ENCODE measurements at places on chromosomes 1 and 21. TPM values are rescaled to one million over a fixed set of nuclear protein-coding genes. Genes with fewer than 3 reads are reported as not detected.

Gene UBE2U
- 0.85 TPM for total RNA-seq

GRCh38 chr21:45938811-45939520, 42.6 kb upstream of the COL6A1 start:
- DNase-seq, result no peak

Gene PRRC2C
- 45.8 TPM for total RNA-seq

- DNase-seq, result peak; percentile 64
These were observed 36.4 kb upstream of the HHAT start for GRCh38 chr1:210292231-210292871.

DNA sequence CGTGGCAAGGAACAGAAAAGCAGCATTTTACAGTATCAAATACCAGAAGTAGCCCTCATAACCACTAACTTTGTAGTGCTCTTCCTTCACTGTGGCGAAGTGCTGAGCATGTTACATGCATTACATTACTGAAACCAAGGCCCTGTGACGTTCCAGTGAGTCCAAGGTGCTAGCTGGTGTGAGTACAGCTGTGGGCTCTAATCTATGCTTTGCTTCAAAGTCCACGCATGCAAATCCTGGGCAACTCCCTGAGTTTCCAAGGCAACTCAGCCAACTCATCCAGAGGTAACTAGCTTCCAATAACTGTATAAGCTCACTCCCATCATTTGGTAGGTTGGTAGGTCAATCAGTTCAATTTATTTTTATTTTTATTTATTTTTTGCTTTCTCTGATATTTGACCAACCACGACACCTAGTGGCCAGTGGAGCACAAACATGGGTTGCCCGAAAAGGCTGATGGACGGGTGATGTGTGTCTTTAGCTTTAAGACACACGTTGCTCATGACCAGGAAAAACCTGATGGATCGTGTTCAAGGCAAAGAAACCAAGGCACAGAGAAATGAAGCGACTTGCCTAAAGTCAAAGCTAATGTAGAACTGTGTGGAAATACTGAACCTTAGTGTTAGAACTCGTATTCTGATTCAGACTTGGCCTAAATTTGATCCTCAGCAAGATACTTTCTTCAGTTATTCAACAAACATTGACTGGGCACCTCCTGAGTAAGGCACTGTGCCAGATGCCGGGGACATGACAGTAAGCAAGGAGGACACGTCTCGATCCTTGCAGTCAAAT, 73.0 kb downstream of the GNG12 start:
- peak; percentile 31 for DNase-seq

- DNase-seq, result no peak
These were observed 6.2 kb upstream of the LBR start for GRCh38 chr1:225434046-225434445.

- no peak for DNase-seq
These were observed 463 bp upstream of the PRRC2C start for GRCh38 chr1:171484760-171485374.

Gene SLC1A7
- 0.44 TPM for total RNA-seq

Gene LCE1A
- not detected for total RNA-seq

DNA sequence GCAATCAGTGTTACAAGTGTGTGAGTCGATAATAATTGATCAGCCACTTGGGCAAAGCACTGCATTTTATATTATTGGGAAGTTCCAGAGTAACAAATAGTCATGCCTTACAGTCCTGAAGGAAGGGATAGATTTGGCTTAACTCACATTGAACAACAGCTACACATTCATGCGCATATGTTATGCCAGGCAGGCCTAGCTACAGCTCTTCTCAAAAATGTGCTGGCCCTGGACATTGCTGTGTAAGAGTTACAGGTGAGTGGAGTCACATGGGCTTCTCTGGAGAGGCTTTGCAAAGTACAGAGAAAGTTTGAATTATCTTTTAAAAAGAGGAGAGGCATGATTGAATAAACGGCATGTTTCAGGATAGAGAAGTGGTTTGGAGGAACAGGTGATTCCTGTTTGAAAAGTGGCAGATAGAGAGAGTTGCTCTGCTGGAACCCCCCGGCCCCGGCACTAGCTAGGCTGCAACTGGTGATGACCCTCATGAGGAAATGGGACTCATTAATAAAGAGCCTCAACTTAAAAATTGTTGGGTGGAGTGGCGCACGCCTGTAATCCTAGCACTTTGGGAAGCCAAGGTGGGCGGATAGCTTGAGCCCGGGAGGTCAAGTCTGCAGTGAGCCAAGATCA, 200.6 kb downstream of the CRB1 start:
- no peak for DNase-seq

Gene LORICRIN
- total RNA-seq, result not detected

DNA sequence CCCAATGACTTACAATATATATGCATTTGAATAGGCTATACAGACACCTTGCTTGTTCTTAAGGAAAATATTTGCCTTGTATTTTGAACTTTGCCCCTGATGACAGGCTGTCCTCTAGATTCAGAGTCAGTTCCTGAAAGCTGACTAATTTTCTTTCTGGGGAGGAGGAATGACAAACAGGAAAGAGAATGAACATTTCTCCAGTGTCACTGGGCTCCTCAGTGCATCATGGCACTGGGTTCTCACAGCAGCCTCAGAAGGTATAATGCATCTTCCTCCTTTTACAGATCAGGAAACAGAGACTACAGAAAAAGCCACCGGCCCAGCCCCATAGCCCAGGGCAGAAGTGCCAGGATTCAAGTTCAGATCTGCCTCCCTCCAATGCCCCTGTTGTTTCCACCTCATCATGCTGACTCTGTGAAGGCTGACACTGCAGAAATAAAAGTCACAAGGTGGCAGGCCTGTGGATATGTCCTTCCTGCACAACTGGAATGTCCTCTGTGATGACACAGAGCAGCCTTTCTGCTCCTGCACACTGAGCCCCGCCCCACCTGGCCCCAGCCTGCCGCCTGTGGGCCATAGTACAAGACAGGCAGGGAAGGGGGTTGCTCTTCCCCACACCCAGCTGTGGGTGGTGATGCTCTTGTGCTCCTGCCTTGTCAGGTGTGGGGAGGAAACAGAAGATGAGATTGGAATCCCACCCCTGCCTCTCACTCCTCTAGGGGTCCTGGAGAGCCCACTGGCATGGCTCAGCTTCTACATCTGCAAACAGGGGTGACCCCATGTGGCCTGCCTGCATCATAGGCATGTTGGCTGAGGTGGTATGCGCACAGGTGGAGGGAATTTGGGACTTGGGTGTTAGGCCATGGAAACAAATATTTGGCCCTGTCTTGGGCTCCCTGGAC, 6.4 kb downstream of the TTC22 start:
- DNase-seq, result no peak

Gene RSPH1
- total RNA-seq, result not detected

Gene NECTIN4
- total RNA-seq, result not detected

Gene CASQ2
- 1,110 TPM for total RNA-seq

Gene FAM229A
- total RNA-seq, result 2.1 TPM

GRCh38 chr21:29288239-29288638, 10.5 kb upstream of the BACH1 start:
- DNase-seq, result no peak

DNA sequence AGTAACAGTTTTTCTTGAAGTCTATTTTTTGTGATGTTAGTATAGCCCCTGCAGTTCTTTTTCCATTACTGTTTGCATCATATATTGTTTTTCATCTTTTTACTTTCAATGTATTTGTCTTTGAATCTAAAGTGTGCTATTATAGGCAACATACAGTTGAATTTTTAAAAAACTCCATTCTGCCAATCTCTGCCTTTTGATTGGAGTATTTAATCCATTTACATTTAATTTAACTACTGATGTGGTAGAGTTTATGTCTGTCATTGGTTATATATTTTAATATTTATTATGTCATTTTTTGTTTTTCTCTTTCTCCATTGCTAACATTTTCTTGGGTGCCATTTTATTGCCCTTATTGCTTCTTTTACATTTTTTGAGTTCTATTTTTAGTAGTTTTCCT, 296.3 kb downstream of the HMCN1 start:
- no peak for DNase-seq

Gene CDA
- total RNA-seq, result 2.0 TPM

GRCh38 chr21:39422527-39423241, 22.9 kb downstream of the LCA5L start:
- no peak for DNase-seq

Gene NBPF3
- total RNA-seq, result 5.1 TPM

DNA sequence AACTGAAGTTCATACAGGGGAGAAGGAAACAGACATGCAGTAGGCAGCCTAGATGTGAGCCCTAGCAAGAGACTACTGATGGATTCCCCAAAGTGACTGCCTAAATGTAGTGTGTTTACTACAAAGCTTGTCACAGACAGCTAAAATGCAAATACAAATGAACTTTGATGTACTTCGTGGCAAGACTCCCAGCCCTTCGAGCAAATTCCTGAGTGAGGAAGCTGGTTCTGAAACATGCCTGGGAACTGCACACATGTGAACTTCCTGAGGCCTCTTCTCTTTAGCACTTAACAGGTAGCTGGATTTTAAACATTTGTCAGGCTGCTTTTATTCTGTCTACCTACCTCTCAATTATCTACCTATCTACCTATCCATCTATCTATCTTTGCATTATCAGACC, 6.7 kb upstream of the IRF2BP2 start:
- no peak for DNase-seq

DNA sequence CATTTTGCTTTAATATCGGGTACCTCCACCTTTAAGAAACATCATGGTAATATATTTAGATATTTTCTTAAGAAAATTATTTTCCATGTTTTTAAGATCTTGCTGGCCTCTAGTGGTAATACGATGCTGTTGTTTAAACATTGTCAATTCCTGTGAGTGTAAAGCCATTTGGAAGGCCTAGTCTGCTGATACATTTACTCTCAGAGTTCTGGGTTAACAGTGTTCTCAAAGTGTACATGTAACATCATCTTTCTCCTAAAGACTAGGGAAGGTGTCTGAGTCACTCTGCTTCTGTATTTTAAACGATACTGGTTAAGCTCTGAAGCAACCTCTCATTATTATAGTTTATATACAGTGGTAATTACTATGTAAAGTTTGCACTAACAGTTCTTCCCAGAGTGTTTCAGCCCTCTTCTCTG, 189.1 kb downstream of the RASAL2 start:
- no peak for DNase-seq

DNA sequence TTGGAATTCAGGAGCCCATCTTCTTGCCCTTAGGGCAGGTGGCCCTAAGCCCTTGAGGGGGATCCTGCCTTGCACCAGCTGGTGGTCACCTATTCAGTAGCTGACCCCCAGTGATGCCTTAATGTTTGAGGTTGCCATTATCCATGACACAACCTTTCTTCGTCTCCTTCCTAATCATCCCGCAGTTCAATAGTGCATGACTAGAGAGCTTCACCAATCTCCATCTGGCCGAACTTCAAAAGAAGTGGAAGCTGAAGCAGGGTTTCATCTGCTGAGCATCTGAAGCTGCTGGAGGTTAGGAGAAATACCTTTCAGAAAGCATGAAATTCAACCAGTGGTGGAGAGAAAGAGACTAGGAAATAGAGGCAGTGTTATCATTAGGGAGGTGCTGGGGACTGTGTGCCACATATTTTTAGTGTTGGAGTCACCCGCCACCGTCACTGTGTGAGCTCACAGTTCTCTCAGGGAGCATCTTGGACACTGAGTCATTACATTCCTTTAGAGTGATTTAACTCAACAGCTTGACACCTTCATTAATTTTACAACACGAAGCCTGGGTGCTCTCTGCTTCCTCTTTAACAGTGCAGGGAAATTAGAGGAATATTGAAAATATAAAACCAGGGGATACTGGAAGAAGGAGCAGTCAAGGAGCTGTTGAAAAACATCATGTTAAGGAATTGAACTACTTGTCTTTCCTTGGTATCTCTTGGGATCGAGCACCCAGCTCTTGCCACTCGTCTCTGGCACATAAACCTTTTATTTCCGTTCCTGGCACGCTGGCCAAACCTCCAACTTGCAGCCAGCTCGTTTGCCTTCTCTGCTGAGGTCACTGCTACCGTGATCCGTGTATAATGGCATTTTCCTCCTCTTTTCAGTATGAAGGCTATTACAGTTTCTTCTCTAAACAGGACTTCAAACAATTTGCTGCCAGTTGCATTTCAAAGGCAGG, 53.6 kb downstream of the PEX14 start:
- DNase-seq, result peak; percentile 52

DNA sequence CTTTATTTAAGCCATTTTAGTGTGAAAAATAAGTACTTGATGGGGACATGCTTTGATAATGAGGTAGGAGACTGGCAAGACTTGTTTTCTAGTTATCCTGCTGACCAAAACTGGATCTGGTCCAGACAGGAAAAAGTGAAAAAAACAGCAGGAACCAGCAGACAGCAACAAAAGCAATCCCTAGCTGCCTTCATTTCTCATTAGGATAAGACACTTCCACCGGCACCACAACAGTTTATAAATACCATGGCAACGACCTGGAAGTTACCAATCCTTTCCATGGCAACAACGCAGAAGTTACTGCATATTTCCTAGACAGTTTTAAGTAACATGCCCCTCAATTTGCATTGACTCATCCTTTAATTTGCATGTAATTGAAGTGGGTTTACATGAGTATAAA, 993.8 kb upstream of the NCAM2 start:
- DNase-seq, result no peak

DNA sequence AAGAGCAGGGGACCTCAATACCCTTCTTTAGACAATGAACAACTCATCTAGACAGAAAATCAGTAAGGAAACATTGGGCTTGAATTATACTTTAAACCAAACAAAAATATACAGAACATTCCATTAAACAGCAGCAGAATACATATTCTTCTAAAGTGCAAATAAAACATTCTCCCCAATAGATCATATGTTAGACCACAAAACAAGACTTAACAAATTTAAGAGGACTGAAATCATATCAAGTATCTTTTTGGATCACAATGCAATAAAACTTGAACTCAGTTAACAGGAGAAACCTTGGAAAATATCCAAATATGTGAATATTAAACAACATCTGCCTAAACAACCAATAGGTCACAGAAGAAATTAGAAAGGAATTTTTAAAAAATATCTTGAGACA, 47.7 kb upstream of the HP1BP3 start:
- no peak for DNase-seq

DNA sequence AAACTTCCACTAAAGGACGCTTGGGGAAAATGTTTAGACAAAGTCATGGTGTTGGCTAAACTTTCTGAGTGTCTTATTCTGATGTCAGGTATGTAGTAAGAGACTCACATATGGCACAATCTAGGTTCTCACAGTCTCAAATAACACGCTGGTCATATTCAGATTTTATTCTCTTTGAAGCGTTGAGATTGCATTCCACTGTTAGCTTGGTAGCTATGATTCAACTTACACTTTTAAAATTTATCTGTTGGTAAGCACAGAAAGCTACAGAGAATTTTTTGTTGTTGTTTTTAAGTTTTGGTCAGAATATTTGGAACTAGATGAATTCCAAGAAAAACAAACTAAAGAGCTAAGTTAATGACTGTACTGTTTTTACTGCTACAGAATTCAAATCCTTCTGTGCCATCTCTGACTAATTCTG, 126.7 kb downstream of the PRRX1 start:
- DNase-seq, result no peak

Gene USP1
- 12.5 TPM for total RNA-seq

Gene GJA8
- total RNA-seq, result not detected

Gene GUCA2B
- total RNA-seq, result not detected

DNA sequence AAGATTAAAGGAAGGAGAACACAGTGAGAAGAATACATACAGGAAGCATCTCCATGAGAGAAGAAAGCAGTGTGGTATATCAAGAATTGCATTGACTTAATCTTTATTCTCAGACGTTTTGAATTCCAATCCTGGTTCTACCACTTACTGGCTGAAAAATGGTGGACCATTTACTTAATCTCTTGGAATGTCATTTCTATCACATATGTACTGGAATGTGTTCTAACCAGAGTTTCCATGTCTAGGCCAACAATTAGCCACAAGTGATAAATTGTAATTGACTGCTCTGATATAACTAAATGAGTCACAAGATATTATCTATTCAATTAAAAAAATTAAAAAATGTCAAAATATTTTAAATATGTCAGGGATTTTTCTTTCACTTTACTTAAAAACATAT, 626.1 kb downstream of the PTPRC start:
- no peak for DNase-seq

Gene TMEM200B
- total RNA-seq, result 1.6 TPM

Measured in left ventricle myocardium inferior (tissue), 1 donor.